Stimulated activated CD8-positive, alpha-beta memory T cell treated with anti-CD3 and anti-CD28 coated beads, Interleukin-7, amount 100 ng/mL, for 48 hours (primary cell): ENCODE measurements at places on chromosomes 1 and 21.

GRCh38 chr1:90386899-90387720 lies 330.0 kb downstream of the BARHL2 start:
- DNase-seq, result no peak

DNA sequence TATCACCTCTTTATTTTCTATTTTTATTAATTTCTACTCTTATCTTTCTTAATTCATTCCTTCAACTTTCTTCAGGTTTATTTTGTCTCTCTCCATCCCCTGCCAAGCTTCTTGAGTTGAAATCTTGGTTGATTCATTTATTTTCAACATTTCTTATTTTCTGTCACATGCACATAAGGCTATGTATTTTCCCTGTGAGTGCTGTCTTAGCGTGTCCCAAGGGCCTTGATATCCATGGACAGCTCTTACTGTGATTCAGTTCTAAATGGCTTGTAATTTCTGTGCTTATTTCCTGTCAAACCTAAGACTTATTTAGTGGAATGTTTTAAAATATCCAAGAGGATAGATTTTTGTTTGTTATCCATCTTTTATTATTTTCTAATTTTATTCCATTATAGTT lies 36.8 kb upstream of the SCAF4 start:
- DNase-seq, result no peak

GRCh38 chr1:161866241-161866640 lies 100.1 kb downstream of the ATF6 start:
- no peak for DNase-seq

DNA sequence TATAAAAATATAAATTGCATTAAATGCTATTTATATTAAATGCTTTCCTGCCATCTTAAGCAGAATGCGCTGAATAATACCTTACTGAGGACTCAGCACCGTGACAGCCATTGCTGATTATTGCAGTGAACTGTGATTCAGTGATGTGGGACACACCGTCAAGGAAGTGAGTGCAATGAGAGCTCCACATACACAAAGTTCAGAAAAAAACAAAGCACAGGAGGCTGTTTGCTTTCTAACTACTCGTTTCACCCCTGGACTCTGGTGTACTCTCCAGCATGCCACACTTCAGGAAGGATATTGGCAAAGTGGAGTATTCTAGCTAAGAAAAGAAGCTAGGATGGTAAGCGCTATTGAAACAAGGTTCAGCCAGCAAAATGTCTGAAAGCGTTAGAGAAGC lies 57.4 kb upstream of the CXADR start:
- DNase-seq, result no peak
